ENCODE measurements at places on chromosomes 4 and X.
A peak's percentile ranks its signal among the peaks of the same experiment; 100 is the strongest.

- DNase-seq, result no peak
These were observed 27.8 kb downstream of the NAA11 start for GRCh38 chr4:79298027-79298426.

GRCh38 chrX:68710870-68711576, 63.6 kb downstream of the STARD8 start:
- DNase-seq, result peak; percentile 22

DNA sequence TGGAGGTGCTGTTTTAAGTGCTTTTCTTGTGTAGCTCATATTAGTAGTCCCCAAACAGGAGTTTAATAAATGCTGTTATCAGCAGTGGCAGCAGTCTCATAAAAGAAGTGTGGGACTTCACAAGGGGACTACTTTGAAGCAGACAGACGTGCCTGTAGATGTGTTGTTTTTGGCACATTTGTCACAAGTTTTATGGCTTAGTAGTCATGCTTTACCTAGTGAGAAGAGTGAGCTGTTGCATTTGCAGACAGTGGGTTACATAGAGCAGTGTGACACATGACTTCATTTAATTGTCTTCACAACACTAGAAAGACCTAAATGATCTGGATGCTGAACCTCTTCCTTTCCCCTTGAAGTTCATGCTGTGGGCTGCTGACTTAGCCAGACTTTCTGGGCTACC, 149.5 kb upstream of the MBNL3 start:
- no peak for DNase-seq

DNA sequence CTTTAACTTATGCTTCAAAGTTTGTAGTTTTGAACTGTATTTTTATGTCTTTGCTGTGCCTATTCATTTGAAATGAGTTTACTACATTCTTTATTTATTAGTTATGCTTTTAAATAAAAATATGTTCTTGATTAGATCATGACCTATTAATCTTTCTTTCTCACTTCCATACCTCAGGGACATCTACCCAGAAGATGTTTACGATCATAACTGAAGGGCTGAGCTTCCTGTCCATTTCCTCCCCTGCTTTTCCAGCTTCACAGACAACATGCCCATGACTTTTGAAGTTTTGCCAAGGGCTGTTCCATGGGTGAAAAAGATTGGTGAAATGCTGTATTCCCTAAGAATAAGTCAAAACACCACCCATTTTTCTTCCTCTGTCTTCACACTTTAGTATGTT, 99.7 kb upstream of the DDIT4L start:
- DNase-seq, result no peak

GRCh38 chr4:74659576-74660411, 134.5 kb downstream of the BTC start:
- no peak for DNase-seq

GRCh38 chr4:167602157-167602556, 367.9 kb upstream of the SPOCK3 start:
- DNase-seq, result no peak

- no peak for DNase-seq
These were observed 456.5 kb upstream of the ADGRL3 start for GRCh38 chr4:60743654-60744053.

- DNase-seq, result no peak
These were observed 5.8 kb upstream of the GAGE12J start for GRCh38 chrX:49316085-49316484.

GRCh38 chr4:80989921-80990544, 40.5 kb upstream of the BMP3 start:
- peak; percentile 52 for DNase-seq

DNA sequence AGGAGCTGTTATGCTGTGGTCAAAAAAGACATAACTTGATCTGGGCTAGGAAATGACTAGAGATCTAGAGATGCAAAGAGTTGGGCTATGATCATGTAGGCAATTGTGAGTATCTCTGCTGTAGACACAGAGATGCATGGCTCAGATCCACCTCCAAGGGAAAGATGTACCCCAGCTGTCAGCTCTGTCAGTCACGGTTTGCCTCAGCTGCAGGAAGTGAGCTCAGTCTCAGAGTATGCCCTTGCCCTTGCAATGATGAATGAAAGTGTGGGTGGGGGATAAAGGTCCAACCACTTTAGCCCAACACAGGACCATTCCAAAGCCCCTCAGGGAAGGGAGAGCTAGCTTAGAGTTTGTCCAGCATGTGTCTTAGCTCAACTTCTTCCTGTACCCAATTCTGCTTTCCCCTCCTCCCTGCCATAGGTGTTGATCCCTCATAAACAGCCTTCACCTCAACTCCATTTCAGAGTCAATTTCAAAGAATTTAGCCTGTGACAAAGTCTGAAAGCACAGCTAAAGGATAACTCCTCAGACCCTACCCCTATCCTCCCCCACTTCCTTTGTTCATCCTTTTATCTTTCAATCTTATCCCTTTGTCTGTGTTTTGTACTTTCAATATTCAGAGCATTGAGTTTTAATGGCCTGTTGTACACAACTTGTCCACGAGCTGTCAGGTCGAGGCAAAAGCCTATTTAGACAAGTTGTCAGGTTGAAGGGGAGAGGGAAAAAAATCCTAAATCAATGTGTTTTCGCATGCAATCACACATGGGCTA, 90.6 kb downstream of the MID1IP1 start:
- DNase-seq, result no peak

GRCh38 chr4:16443504-16444088, 217.3 kb upstream of the TAPT1 start:
- peak; percentile 3 for DNase-seq

DNA sequence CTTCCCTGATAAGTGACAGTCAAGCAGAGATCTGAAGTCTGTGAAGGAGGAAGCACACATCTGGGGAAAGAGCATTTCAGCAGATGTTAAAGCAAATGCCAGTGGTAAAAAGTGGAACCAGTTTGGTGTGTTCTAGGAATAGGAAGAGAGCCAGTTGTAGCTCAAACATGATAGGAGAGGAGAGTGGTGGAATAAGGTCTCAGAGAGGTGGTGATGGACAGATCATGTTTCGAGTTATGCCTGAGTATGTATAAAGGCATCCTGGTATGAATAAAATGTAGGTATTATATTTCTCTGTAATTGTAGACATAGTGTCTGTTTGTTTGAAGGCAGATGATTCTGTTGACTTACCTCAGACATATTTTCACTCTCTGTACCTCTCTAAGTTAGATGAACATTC, 89.1 kb downstream of the LARP7 start:
- DNase-seq, result no peak

DNA sequence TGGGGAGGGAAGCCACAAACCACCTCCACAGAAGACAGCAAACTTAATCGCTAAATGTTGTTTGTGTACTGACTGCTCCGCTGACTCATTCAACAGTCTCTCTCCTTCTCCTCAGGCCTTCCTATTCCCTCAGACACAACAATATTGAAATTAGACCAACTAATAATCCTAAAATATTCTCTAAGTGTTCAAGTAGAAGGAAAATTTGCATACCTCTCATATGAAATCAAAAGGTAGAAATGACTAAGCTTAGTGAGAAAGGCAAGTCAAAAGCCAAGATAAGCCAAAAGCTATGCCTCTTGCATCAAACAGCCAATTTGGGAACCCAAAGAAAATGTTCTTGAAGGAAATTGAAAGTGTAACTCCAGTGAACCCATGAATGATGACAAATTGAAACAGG, 75.7 kb upstream of the ARHGAP24 start:
- no peak for DNase-seq

DNA sequence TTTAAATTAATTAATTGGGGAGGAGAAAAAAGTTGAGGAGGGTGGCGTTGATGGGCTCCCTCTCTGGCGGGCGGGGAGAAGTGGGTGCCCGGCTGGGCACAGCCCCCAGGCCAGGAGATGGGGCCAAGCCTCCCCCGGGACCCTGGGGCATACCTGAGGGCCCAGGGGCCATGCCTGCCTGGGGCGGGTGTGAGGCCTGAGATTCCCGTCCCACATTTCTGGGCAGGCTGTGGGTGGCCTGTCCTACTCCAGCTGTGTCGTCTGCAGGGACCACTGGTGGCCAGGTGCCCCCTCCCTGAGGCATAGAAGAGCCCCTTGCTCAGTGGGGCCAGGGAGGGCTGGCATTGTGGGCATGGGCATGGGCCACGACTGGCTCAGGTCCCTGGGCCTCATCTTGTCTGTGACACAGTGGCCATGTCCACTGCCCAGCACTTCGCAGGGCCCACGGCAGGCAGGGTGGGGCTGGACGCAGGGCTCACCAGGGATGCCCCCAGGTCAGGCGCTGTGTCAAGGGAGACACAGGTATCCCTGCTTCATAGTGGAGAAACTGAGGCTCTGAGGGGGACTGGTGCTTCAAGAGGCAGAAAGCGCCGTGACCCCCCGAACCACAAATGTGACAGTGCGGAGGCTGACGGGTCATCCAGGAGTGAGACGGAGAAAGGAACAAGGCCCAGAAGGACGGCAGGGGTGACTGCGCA, 60.1 kb downstream of the FAM53A start:
- DNase-seq, result no peak

- DNase-seq, result no peak
These were observed 35.7 kb upstream of the NKX3-2 start for GRCh38 chr4:13580036-13580435.

GRCh38 chr4:45353161-45353560, 626.8 kb upstream of the GNPDA2 start:
- DNase-seq, result no peak

DNA sequence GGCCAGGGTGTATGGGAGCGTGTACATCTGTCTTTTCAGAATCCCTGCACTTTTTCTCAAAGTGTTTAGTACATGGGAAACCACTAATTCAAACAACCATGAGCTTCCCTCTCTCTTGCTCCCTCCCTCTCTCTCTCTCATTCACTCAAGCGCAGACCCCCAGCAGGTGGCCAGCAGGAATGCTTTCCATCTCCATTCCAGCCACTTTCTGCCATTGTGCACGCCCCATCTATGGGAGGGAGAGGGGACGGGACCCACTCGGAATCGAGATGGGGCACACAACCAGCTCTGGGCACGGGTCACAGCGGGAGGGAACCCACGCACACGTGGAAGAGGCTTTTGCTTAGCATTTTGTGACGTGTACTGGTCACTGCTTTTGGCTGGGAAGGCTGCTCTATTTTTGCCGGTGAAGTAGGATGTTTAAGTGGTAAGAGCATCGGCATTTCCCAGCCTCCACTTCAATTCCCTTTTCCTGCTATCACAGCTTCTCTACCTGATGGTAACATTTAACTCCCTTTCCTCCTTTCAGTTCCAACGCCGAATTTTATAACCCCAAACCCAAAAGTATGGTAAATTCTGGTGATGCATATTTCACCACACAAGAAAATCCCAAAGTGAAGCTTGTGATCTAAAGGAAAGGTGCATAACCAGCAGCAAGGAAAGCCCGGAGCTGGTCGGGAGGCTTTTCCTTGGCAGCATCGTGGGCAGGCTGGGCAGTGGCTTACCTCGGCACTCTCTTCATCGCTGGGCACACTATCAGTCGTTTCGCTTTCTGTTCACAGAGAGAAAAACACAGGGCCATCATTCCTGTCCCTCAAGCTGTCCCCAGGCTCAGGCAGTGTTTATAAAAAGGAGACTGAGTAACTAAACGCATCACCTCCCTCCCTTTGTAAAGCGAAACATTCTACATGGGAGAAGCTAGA, 84.1 kb downstream of the IRF2 start:
- DNase-seq, result no peak

DNA sequence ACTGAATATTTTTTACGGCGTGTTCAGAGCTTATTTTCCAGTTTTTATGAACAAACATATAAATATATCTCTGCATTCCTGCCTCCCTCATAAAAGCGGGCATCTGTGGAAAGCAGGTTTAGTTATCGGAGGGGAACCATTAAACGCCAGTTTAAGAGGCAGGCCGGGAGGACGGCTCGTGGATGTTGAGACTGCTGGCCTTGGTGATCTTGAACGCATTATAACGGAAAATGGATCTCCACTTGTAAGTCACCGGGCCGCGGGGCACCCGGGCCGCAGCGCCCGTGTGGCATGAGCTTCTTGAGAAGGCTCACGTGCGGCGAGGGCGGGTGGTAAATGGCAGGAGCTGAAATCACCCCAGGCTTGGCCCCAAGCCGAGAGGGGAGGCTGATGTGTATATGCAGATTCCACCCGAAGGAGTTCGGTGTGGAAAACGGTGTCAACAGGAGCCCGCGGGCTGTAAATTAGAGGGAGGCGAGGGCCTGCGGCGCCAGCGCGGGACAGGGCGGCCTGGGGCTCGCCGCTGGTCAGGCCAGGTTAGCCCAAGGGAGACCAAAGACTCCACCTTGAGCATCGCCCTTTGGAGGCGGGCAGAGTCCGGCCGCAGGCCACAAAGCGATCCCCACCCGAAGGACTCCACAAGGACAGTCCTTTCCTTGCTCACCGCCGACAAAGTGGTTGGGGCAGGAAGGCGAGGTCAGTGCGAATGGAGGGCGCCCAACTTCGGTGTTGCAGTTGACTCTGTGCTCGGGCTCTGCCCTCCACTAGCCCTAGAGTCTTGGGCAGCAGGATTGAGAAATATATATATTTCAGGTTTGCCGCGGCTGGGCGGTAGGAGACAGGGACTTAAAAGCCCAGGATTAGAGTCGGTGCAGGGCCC, 1.3 kb upstream of the HAND2 start:
- no peak for DNase-seq

- no peak for DNase-seq
These were observed 57.8 kb downstream of the PPP1R2C start for GRCh38 chrX:42720209-42720608.

- no peak for DNase-seq
These were observed 6.9 kb upstream of the AFF1 start for GRCh38 chr4:86927843-86928395.

DNA sequence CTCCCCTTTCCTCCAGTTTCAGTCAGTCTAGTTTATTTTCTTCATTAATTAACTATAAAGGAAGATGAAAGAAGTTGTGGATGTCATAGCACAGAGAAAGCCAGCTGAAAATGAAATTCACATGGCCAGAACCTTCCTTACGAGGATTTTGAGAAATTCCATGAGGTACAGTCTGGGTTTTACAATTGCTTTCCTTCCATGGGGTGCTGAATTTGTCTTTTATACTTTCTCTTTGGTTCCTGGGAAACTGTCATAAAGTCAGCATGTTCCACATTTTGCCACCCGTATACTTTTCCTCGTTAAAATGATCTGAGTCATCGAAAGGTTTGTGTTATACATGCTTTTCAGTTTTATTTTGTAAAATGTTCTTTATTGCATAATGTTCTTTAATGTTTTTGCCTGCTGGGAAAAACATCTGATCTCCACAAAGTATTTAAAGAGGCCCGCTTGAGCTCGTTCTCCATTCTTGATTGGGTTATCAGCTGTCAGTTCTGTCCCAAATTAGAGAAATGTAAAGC, 78.1 kb upstream of the CLDN34 start:
- no peak for DNase-seq
